D341Med (cell line): ENCODE measurements at places on chromosomes 13 and 19.

GRCh38 chr13:27140060-27140459, 31.6 kb downstream of the USP12 start:
- no peak for DNase-seq

GRCh38 chr19:39190768-39191167, 6.0 kb upstream of the NCCRP1 start:
- DNase-seq: no peak

- DNase-seq: no peak
Measured at GRCh38 chr19:54262066-54262465, 5.0 kb upstream of the LILRB5 start.

GRCh38 chr19:37899966-37900365, 6.4 kb downstream of the WDR87 start:
- DNase-seq: no peak

- DNase-seq: no peak
Measured at GRCh38 chr13:38979891-38980749, 10.5 kb downstream of the STOML3 start.
